Psoas muscle (tissue), 8 donors: ENCODE measurements at places on chromosomes 6 and 20. TPM values are rescaled to one million over a fixed set of nuclear protein-coding genes. Genes with fewer than 3 reads are reported as not detected.

GRCh38 chr6:7578931-7579330, 11.1 kb upstream of the SNRNP48 start:
- DNase-seq, result no peak

DNA sequence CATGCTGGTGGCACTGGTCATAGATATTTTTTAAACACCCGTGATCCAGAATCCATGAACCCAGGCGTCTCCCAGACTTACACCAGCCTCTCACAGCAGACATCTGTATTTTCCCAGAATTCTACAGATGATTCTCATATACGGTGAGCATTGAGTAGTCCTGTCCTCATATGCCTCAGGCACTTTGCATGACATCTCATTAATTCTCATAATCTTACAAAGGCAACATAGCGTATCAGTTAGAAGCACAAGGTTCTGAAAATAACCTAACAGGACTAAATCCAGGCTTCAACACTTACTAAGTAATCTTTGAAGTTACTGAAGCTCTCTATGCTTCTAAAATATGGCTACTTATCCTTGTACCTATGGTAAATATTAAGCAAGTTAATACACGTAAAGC, 8.9 kb downstream of the NDUFAF4 start:
- DNase-seq, result no peak

- no peak for DNase-seq
These were observed 43.6 kb downstream of the SOBP start for GRCh38 chr6:107533415-107534059.

GRCh38 chr20:61353261-61354000, 101.4 kb downstream of the CDH4 start:
- DNase-seq, result no peak

GRCh38 chr6:80594461-80594860, 488.0 kb downstream of the BCKDHB start:
- no peak for DNase-seq

GRCh38 chr20:45892049-45892825, 1.1 kb downstream of the CTSA start:
- no peak for DNase-seq

DNA sequence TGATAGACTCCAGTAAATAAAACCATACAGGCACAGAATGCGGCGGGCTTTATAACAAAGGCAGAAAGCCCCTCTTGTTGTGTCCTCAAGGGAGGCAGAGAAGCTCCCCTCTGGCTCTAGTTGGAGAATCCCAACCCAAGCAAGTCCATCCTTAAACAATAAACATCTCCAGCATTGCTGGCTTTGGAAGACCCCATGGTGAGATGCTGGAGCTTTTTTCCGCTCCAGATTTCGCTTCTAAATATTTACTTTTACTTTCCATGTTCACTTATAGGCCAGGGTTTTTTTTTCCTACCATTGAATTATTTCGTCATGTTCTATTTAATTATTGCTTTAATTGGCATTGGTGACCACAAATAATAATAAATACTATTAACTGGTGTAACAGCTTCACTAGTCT, 176.2 kb downstream of the MTHFD1L start:
- DNase-seq, result no peak

- no peak for DNase-seq
These were observed 867 bp downstream of the TCF21 start for GRCh38 chr6:133889557-133890403.

DNA sequence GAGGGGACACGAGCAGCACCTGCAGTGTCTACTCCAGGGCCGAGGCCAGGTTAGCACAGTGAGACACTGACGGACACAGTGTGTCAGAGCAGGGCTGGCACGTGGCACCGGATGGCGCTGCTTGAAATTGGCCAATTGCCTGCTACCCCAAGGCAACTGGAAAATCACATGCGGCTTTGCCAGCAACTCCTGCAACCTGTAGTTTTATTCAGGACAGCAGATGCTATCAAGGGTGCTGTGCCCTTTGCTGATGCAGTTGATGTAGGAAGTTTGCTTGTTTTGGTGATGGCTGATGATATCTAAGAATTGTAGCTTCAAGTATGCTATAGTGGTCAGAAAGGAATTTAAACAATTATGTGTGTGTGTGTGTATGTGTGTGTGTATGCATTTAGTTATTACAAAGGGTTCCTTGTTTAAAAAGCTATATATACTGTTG, 25.9 kb downstream of the RIN2 start:
- DNase-seq, result peak; percentile 22

GRCh38 chr20:37877832-37878772, 24.8 kb upstream of the VSTM2L start:
- no peak for DNase-seq

DNA sequence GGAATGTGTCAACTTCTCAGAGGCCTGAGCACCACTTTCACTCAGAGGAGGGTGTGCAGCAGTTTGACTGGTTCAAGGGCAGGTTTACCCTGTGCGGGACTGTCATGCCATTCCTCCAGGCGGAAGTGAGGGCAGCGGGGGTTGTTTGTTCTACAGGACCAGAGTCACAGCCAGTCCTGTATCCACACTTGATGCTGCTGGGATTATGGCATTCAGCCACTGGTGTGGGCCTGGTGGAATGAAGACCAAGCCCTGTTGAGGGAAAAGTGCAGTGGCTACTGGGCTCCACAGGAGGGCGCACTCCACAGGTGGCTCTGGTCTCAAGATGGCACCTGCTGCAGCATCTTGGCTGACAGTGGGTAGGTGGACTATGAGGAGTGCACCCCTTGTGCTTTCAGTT, 14.8 kb downstream of the SEMG2 start:
- no peak for DNase-seq

- no peak for DNase-seq
These were observed 15.4 kb downstream of the PLCB1 start for GRCh38 chr20:8147476-8147875.

GRCh38 chr6:139372326-139373153, 1.9 kb downstream of the CITED2 start:
- no peak for DNase-seq

The RAET1E gene
- polyA plus RNA-seq, result 17.2 TPM

The FAM50B gene
- 16.4 TPM for polyA plus RNA-seq

The BEND6 gene
- 0.14 TPM for polyA plus RNA-seq

The TRDN gene
- 250 TPM for polyA plus RNA-seq

The DOK5 gene
- 9.1 TPM for polyA plus RNA-seq

The WFDC12 gene
- polyA plus RNA-seq, result not detected

The C20orf141 gene
- not detected for polyA plus RNA-seq

The PARD6B gene
- polyA plus RNA-seq, result 0.44 TPM

The HTR1B gene
- not detected for polyA plus RNA-seq

The PSORS1C2 gene
- not detected for polyA plus RNA-seq

The GJA10 gene
- polyA plus RNA-seq, result not detected

The BTNL2 gene
- not detected for polyA plus RNA-seq

The HLA-DQB1 gene
- 8.6 TPM for polyA plus RNA-seq
